Activated gamma-delta T cell treated with Interleukin-2 at 50 U/mL for 16 hours (primary cell): ENCODE measurements at places on chromosomes 3 and 15.

DNA sequence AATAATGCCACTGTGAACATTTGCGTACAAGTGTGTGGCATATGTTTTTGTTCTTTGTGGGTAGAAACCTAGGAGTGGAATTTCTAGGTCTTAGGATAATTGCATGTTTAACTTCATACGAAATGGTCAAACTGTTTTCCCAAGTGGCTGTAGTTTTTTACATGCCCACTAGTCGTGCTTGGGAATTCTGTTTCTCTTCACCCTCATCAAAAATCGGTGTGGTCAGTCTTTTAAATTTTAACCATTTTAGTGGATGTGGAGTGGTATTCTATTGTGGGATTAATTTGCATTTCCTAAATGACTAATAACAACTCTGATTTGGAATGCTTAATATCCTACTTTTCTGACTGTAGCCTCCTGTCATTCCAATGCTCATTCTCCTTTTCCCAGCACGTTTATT, 27.6 kb downstream of the ZFAND6 start:
- DNase-seq = no peak

DNA sequence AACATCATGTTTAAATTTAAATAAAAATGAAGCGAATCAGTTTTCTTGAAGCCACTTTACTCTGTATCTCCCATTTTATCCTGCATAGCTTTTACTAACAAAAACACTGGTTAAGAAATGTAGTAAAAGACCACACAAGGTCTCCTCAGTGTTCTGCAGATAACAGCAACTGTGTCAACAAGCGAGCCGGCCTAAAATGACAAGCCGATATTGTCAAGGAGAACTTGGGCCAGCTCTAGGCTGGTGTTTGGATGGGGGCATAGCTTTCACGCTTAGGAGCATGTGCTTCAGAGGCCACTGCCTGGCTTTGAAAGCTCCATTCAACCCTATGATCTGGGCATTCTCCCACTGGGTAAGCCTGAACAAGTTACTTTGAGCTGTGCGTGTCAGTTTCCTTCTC, 38.1 kb downstream of the MFSD1 start:
- no peak for DNase-seq

DNA sequence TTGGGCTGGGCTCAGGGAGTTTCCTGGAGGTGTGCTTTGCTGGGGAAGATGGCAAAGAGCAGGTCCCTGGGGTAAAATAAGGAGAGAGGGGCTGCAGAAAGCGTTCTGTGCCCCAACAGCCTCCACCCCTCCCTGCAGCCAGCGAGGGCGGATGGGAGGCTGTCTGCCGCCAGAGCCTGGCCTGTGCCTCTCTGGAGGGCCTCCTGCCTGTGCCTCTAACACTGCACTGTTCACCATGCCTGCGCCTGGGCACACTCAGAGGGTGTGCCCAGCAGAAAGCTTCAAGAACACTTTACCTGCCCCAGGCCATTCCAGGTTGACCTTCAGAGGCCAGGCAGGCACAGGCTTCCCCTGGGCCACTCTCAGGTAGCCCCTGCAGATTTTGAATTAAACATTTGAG, 77.7 kb upstream of the KLF13 start:
- DNase-seq = no peak

- DNase-seq = no peak
These were observed 8.5 kb downstream of the PFKFB4 start for GRCh38 chr3:48548126-48548525.

DNA sequence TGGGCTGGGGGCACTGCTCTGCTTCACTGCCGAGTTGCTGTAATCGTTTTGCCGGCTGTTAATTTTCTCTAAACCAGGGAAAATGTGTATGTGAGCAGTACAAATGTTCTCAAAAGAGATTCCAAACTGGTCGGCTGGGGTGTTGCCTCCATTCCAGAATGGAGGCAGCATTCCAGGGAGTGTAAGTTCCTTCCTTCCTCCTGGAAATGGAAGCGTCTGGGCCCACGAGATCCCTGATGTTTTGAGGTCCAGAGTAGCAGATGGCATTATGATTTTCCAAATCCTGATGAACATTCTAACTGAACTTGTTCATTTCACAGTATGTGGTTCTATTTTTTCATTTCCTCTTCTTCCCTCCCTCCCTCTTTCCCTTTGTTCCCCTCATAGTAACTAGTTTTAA, 64.4 kb upstream of the SKOR1 start:
- no peak for DNase-seq

- no peak for DNase-seq
These were observed 36.7 kb downstream of the FLNB start for GRCh38 chr3:58044691-58045483.

- no peak for DNase-seq
These were observed at the start of gene ANKRD28 for GRCh38 chr3:15797642-15798303. Gene ANKRD28 (minus strand): TSS chr3:15797979. CDS start chr3:15796521, 1,458 bp downstream.

DNA sequence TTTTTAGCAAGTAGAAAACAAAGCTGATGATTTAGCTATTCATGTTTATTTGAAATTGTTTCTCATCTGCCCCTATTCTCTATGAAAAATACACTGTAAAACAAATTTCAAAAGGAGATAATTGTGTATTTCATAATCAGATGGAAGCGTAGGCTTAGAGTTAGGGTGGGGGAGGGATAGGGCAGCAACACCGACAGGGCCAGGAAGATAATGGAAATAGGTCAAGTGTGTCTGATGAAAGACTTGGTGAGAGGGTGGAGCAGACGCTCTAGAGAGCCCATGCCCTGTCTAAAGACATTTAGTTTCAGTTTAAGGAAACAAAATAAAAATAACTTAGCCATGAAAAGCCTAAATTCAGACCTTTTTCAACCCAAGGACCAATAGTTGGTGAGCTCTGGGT, 51.6 kb upstream of the ARL6 start:
- DNase-seq = no peak

DNA sequence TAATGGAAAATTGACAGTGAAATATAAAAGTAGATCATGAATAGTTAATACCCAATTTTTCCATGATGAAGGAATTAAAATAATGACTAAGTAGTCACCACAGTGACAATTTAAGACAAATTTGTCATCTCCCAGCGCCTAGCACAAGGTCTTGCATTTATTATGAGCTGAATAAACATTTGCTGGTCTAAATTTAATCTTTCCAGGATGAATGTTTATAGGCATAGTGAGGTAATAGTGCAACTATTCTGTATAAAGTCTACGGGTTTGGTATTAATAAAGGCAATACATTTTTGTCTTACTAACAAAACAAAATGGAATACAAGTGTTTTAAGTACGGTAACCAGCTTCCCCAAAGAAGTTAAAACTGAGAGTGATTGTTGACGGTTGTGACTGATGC, 209.3 kb downstream of the CD47 start:
- DNase-seq = no peak

DNA sequence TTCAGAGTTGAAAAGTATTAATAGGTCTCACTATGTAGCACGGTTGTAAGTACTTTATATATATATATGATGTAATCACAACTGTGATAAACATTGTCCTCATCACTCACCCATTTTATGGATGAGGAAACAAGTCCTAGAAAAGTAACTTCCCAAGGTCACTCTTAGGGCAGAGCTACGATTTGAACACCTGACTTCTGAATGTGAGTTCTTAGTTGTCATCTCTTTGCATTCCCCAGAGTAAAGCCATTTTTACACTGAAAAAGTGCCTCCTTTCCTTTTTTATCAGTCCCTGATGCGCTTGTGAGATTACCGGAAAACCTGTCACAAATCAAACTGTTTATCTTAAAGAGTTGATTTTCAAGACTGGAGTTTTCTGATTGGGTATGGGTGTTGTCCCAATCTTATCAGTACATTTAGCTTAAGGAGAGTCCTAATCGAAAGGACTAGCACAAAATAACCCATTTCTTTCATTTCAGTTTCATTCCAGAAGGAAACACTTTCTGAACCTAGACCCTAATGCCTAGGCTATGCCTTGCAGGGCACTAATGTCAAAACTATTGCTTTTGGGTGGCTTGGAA, 2.3 kb upstream of the EDEM1 start:
- no peak for DNase-seq

DNA sequence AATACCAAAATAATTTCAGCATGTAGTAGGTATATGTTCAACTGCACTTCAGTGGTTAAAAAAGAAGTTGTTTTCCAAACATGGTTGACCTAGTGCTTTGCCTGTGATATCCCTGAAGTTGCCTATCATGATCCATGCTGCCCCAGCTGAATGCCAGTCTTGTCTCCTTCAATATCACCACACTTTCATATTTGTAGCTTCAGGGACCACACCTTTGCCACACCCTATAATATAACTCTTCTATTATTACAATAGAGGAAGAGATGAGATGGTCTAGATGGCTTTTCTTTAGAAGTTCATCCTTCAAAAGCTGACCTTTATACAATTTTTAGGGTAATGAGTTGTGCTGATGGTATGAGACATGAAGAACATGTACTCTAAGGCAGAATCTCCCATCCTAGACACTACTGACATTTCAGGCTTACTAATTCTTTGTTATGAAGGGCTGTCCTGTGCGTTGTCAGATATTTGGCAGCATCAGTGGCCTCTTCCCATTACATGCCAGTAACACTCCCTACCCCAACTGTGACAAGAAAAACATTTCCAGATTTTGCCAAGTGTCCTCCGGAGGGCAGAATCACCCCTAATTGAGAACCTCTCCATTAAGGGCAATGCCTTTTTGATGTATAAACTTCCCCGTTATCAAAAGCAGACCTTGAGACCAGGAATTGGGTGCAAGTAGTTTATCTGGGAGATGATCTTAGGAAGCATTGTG, 76.2 kb upstream of the PLCL2 start:
- DNase-seq = no peak

DNA sequence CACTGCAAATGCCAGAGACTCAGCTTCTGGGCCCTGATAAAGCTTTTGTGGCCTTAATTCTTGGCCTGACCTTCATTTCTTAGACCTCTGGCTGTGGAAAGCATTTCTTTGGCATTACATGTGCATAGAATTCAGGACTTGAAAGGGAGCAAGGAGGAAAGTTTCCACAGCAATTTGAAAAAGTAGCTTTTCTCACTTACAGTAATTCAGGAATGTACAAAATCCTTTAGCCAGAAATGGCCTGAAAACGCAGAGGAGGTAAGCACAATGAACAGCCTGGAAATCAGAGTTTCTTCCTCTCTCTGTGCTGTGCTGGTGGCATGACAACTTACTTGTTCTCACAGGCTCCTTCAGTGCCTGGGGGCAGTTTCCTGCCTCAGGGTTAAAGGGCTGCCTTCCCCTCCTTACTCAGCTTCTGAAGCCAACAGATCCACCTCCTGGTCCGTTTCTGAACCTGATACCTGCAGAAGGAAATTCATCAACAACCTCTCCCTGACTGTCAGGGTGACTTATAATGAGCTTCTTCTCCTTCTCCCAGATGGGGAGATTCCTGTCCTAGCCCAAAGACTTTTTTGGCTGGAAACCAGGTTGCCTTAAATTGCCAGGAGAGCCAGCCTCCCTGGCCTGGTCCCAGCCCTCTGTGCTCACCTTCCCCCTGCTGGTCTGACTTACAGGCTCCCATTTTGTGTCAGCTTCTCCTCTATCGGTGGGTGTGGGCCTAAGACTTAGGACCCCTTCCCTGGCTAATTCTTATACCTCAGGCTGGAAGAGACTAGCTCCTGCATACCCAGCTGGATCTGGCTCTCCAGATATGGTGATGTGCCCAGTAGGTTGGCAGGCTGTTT, 102.3 kb downstream of the MYRIP start:
- no peak for DNase-seq

GRCh38 chr3:55012091-55012490, 84.2 kb upstream of the LRTM1 start:
- DNase-seq = no peak

- DNase-seq = no peak
These were observed 4.9 kb upstream of the TBC1D5 start for GRCh38 chr3:17747174-17747889.

- no peak for DNase-seq
These were observed 78.8 kb downstream of the FBN1 start for GRCh38 chr15:48566668-48567067.

DNA sequence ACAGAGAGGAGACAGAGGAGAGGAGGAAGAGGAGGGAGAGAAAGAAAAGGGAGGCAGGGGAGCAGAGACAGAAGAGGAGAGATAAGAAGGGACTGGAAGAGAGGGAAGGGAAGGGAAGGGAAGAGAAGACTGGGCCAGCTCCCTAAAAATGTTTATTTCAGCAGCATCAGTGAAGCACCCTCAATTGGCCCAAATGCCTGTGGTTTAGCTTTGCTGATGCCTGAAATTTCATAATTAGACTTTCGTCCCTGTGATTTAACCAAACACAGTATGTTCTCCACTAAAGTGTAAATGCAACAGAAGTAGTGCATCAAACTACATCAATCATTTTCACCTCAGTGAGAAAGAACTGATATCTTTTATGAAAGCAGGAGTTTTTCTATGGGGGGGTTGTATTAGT, 55.9 kb downstream of the NOX5 start:
- no peak for DNase-seq

DNA sequence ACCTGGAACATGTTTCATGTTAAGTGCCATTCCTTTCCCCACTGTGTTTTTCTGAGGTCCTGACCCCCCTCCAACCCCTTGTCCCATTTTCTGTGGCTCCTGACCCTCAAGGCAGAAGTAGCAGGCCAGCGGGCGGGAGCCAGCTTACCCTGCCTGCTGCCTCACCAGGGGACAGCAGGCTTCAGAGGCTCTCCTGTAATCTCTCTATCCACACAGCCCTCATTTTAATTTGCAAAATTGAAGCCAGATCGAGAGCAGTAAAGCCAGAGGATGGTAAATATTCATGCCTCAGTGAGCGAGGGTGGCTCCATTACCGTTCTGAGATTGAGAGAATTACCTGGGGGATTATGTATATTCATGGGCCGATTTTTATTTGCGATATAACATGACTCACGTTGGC, 147.6 kb downstream of the DNAJB8 start:
- DNase-seq = no peak

- DNase-seq = no peak
These were observed 15.4 kb downstream of the PSTPIP1 start for GRCh38 chr15:77010312-77010686.

DNA sequence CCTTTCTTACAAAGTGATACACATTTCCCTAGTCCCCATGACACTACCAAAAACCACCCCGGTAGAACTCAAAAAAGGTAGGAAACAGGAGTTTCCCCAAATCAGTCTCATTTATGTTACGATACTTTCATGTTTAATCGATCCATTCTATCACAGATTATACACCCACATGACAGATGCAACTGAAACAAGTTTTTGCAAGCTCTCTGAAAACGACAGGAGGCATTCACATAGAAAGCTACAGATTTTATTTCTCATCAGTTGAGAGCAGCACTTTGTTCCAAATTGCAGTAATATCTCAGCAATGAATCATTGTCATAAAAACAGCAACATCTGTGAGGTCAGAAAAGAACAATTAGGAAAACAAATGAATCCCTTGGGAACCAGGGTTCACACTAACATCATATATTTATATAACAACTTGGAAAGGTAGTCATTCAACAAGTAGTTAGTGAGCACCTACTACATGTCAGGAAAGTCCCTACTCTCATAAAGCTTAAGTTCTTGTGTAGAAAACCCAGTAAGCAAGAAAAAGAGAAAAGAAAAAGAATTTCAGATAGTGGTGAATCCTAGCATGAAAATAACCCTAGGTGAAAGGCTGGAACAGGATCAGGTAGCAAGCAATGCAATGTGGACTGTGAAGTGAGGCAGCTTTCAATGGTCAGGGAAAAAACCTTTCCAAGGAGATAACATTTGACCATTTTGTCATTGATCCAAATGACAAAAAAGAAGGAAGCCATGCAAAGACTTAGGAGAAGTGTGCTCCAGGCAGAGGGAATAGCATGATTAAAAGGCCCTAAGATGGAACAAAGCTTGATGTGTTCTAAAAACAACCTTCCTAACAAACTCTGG, 8.3 kb downstream of the PLD1 start:
- DNase-seq = no peak

GRCh38 chr3:141594357-141594756, 107.5 kb downstream of the RASA2 start:
- DNase-seq = no peak
